Epithelial cell of proximal tubule (primary cell): ENCODE measurements at places on chromosomes 2 and 18.

GRCh38 chr2:150647943-150648342 is 160.5 kb upstream of the RND3 start:
- no peak for DNase-seq

GRCh38 chr2:113211226-113212105 is 37.7 kb downstream of the PSD4 start:
- no peak for DNase-seq

- DNase-seq = no peak
Observed at GRCh38 chr2:206305523-206306245, 31.2 kb downstream of the ZDBF2 start.

DNA sequence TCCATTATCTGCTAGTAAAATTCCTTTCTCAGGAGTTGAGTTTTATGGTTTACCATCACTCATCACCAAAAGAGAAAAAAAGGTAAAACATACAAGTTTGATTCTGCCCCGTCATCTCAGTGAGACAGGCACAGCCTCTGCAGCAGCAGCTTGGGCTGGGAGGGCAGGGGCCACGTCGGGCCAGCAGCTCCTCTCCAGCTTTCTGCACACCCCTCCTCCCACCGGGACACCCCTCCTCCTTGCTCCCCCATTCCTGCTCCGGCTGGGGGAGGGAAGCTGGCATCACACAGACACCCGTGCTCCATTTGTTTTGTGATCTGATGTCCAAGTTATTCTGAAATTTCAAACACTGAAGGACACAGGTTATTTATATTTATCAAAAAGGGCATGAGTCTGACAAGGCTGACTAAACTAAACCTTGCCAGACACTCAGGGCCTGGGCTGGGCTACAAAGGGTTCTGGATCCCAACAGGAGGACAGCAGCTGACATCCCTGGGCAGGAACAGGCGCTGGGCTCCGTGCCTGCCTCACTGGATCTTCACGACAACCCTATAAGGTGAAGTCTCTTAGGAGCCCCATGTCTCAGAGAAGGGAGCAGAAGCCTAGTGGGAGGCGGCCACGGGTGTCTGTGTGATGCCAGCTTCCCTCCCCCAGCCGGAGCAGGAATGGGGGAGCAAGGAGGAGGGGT is 71.4 kb downstream of the HDAC4 start:
- no peak for DNase-seq

DNA sequence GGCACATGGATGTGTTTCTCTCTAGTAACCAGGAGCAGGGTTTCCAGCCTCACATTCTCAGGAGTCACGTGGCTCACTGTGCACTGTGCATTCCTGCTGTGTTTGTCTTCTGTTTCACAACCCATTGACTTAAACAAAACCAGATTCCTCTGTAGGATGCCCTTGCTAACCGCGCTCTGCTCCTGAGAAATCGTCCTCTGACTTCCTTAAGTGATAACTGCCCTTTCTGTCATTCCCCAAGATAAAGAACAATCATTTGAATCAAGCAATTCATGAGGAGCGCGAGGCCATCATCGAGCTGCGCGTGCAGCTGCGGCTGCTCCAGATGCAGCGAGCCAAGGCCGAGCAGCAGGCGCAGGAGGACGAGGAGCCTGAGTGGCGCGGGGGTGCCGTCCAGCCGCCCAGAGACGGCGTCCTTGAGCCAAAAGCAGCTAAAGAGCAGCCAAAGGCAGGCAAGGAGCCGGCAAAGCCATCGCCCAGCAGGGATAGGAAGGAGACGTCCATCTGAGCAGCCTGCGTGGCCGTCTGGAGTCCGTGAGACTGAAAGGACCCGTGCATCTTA is 60.2 kb downstream of the RALBP1 start:
- DNase-seq = no peak

GRCh38 chr2:67412424-67412823 is 15.3 kb downstream of the ETAA1 start:
- DNase-seq = no peak

DNA sequence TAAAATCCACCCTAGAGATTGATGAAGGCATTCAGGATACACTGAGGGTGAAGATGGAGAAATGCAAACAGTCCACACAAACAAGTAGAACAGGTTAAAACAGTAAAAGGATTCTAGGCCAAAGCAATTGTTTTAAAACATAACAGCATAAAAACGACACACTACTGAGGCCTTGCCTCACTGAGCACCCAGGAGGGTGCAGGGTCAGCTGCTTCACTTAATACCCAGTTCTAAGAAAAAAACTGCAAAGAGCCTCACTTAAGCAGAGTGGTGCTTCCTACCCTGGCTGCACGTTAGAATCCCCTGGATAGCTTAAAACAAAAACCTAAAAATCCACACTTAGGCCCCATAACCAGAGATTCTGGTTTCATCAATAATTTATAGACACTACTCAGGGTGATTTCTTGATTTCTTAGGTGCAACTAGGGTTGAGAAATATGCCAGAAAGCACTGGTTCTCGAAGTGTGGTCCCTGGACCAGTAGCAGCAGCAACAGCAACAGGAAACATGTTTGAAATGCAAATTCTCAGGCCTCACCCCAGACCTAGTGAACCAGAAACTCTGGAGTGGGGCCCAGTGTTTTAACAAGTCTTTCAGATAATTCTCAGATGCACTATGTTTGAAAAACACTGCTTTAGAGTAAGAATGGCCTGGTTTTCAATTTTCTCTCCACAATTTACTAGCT is 279.1 kb downstream of the ZEB2 start:
- no peak for DNase-seq
